ENCODE measurements at places on chromosomes 1 and 21.

GRCh38 chr1:94236013-94236491, 1.3 kb downstream of the ARHGAP29 start:
- peak overlapping the region; percentile 85 for H3K27ac ChIP-seq
- DNase-seq = no peak
- H3K27me3 ChIP-seq = no peaks in the 10 kb centered on the region
- peaks cover 26% of the 10 kb centered on the region for H3K4me1 ChIP-seq

DNA sequence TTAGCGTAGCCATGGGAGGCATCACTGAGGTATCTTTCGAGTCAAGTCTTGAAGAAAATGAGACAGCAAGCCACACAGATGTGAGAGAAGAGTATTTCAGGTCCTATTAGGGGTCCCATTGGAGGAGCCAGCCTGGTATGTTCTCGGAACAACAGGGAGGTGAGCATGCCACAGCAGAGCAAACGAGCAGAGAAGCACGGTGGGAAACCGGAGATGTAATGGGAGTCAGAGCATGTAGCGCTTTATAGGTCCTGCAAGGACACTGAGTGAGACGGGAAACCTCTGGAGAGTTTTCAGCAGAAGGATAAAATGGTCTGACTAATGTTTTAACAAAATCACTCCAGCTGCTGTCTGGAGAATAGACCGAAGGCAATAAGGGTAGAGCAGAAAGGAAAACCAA, 15.9 kb downstream of the H3-3A start:
- no peak overlapping the region for H3K27ac ChIP-seq
- no peaks in the 10 kb centered on the region for H3K27me3 ChIP-seq
- H3K4me1 ChIP-seq = no peaks in the 10 kb centered on the region
- peaks cover 4% of the 10 kb centered on the region for H3K36me3 ChIP-seq

GRCh38 chr21:22554690-22555316, 1556.6 kb downstream of the NCAM2 start:
- no peak overlapping the region for H3K4me3 ChIP-seq
- no peak overlapping the region for H3K27ac ChIP-seq
- no peaks in the 10 kb centered on the region for H3K36me3 ChIP-seq
- no peaks in the 10 kb centered on the region for H3K4me1 ChIP-seq
- H3K27me3 ChIP-seq = no peaks in the 10 kb centered on the region

GRCh38 chr21:41227357-41228005, 59.5 kb downstream of the BACE2 start:
- no peaks in the 10 kb centered on the region for H3K27me3 ChIP-seq
- DNase-seq = no peak
- H3K27ac ChIP-seq = no peak overlapping the region
- no peaks in the 10 kb centered on the region for H3K4me1 ChIP-seq

GRCh38 chr1:184541537-184542152, 154.8 kb downstream of the C1orf21 start:
- H3K36me3 ChIP-seq = no peaks in the 10 kb centered on the region
- peak overlapping the region; percentile 71 for H3K27ac ChIP-seq
- no peak for DNase-seq
- H3K4me1 ChIP-seq = peaks cover 60% of the 10 kb centered on the region
- H3K4me3 ChIP-seq = no peak overlapping the region

DNA sequence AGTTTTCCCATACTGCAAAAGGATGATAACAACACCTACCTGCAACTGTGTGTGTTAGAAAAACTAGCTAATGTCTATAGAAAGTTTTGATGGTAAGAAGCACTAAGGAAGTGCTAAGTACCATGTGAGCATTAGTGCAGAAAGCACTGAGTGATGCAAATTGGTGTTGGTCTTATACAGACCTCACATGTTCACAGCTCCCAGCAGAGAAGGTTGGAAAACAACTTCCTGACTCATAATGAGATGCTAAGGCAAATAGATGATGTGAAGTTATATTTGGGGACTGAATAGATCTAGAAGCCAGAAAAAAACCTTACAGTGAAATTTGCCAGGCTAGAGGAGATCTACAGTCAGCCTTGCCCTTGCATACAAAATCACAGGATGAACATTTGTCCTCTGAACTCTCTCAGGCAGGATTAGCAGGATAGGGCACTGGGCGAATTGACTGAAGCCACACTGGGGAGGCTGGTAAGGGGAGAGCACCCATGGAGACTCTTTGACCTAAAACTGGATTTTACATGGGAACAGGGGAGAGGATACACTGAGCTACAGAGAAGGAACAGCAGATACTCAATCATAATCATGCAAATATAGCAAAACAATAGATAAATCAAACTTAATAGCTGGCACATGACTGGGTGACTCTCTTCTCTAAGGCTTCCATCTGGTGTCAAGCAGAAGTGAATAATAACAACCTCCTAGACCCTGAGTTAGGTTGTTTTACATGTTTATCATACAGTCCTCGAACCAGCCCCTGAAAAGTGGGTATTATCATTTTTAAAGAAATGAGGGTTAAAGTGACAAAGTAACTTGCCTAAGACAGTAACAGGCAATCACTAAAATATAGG, 61.3 kb downstream of the ASTN1 start:
- no peak overlapping the region for H3K27ac ChIP-seq
- H3K36me3 ChIP-seq = no peaks in the 10 kb centered on the region
- DNase-seq = no peak
- no peak overlapping the region for H3K4me3 ChIP-seq
- no peaks in the 10 kb centered on the region for H3K4me1 ChIP-seq

- no peaks in the 10 kb centered on the region for H3K27me3 ChIP-seq
- no peak overlapping the region for H3K27ac ChIP-seq
- H3K36me3 ChIP-seq = no peaks in the 10 kb centered on the region
- H3K4me1 ChIP-seq = peaks cover 36% of the 10 kb centered on the region
- H3K4me3 ChIP-seq = no peak overlapping the region
- no peak for DNase-seq
Observed at GRCh38 chr1:64545118-64545843, 75.4 kb downstream of the CACHD1 start.

GRCh38 chr21:31041295-31042079, 3.2 kb upstream of the KRTAP19-8 start:
- H3K4me1 ChIP-seq = no peaks in the 10 kb centered on the region
- no peak overlapping the region for H3K27ac ChIP-seq
- no peaks in the 10 kb centered on the region for H3K27me3 ChIP-seq
- H3K36me3 ChIP-seq = no peaks in the 10 kb centered on the region
